ENCODE measurements at places on chromosomes 11 and 22.

DNA sequence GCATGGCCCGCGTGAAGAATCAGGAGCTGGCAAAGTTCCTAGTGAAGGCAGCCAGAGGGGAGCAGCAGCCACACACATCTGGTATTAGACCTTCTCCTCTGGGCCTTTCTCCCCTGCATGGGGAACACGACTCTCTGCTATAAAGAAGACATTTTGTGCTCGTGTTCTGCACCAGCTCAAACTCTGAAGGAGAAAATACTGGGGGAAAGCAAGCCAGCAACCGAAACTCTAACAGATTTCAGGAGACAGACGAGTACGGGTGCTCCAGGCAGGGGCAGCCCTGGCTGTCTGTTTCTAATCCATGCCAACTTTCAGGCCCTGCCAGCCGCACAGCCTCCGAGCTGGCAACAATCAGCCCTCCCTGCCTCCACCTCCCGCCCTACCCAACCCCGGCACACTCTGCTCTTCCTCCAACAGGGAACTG, 296.3 kb downstream of the BRD1 start:
- no peak for DNase-seq

- no peak for DNase-seq
These were observed 8.2 kb upstream of the PRRG4 start for GRCh38 chr11:32821517-32821916.

DNA sequence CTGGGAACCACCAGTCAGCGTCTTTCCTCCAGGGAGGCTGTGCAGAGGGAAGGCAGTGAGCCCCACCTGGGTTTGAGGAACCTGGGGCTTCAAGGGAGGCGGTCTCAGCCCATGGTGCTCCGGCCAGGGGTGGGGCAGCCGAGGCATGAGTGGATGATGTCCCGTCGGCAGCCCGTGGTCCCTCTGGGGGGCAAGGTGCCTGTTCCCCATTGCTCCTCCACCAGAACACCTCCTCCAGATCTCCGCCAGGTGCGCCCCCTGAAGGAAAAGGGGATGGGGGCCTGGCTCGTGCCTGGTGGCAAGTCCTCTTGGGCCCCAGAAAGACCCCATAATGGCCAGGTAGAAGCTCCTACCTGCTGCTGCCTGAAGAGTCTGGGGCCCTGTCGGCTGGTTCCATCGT, 94.1 kb downstream of the KCNQ1 start:
- no peak for DNase-seq

GRCh38 chr22:50251477-50252081, 514 bp upstream of the HDAC10 start:
- DNase-seq: no peak

DNA sequence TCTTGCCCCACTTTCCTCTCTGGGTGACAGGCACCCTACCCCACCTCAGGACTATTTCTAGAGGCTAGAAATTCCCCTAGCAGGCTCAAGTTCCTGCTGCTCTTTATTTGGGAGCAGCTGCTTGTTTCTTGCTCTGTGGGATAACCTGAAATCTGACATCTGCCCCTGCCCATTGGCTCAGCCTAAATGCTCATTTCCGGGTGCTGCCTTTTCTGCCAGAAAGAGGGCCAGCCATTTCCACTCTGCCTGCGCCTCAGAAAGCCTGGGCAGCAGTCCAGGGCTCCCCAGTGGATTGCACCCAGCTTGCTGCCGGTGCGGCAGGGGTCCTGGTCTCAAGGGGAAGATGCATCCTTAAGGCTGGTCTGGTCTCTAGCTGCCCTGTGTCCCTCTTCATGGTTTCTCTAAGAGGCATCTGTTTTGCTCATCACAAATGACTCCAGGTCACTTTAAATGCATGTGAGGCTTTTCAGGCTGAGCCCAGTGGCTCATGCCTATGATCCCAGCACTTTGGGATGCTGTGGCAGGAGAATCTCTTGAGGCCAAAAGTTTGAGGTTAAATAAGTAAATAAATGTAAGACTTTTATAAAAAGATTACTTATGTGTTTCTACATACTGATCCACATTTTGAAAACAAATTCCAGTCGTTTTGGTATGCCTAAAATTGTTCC, 10.3 kb upstream of the PNPLA5 start:
- DNase-seq: no peak
